Activated naive CD4-positive, alpha-beta T cell treated with anti-CD3 and anti-CD28 coated beads for 36 hours (primary cell): ENCODE measurements at places on chromosomes 2 and 18. TPM values are rescaled to one million over a fixed set of nuclear protein-coding genes. Genes with fewer than 3 reads are reported as not detected.

GRCh38 chr2:61658841-61659780 lies 121.0 kb upstream of the XPO1 start:
- no peaks in the 10 kb centered on the region for H3K36me3 ChIP-seq
- no peak for DNase-seq
- no peak overlapping the region for H3K4me3 ChIP-seq

- no peak overlapping the region for H3K27ac ChIP-seq
- H3K4me1 ChIP-seq: no peaks in the 10 kb centered on the region
- no peak for DNase-seq
- peaks cover 6% of the 10 kb centered on the region for H3K27me3 ChIP-seq
- no peaks in the 10 kb centered on the region for H3K36me3 ChIP-seq
- H3K4me3 ChIP-seq: no peak overlapping the region
Measured at GRCh38 chr18:8656232-8656631, 47.0 kb downstream of the RAB12 start.

DNA sequence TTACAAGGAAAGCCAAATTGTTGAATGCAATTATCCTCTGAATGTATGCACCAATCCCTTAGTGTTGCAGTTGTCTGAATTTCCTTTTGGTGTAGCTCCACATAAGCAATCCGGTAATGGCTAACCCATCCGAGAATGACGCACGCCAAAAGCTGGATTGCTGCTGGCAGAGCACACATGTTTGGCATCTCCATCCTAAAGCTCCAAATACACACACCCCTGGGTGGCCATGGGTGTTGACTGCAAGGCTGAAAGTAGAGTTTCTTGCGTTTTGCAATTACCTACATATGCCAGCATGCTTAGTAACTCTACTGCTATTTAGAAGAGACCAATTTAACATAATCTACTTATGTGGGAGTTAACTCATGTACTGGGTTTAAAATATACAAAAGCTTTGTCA lies 53.1 kb downstream of the KCTD1 start:
- H3K4me3 ChIP-seq: no peak overlapping the region
- H3K27ac ChIP-seq: no peak overlapping the region
- DNase-seq: no peak
- peaks cover 4% of the 10 kb centered on the region for H3K36me3 ChIP-seq
- no peaks in the 10 kb centered on the region for H3K27me3 ChIP-seq
- no peaks in the 10 kb centered on the region for H3K4me1 ChIP-seq

GRCh38 chr2:22521620-22522019 lies 863.4 kb upstream of the KLHL29 start:
- no peaks in the 10 kb centered on the region for H3K36me3 ChIP-seq
- DNase-seq: no peak
- no peaks in the 10 kb centered on the region for H3K27me3 ChIP-seq
- no peaks in the 10 kb centered on the region for H3K4me1 ChIP-seq
- no peak overlapping the region for H3K27ac ChIP-seq

DNA sequence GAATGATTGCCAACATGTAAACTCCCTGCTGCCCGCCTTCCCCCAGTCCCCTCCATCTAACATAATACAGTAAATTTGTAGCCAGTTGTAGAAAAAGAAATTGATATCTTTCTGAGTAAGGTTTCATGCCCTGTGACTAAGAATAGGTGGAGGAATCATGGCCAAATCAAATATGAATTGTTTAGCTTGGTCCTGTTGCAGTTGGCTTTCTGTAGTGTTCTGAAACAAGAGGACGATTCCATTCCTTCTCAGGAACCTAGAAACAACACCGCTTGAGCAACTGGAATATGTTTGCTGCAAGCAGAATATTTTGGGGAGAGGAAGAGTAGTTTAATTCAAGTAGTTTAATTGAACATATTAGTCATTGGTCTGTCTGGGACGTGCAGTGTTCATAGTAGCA lies 7.0 kb upstream of the DRC1 start:
- no peak overlapping the region for H3K27ac ChIP-seq
- no peak for DNase-seq
- peaks cover 14% of the 10 kb centered on the region for H3K36me3 ChIP-seq
- H3K4me1 ChIP-seq: peaks cover 19% of the 10 kb centered on the region
- H3K27me3 ChIP-seq: no peaks in the 10 kb centered on the region
- H3K4me3 ChIP-seq: no peak overlapping the region

Gene MARCHF4
- total RNA-seq: not detected

GRCh38 chr2:109293663-109294062 lies 164.7 kb downstream of the SH3RF3 start:
- peaks cover 5% of the 10 kb centered on the region for H3K4me1 ChIP-seq
- H3K27ac ChIP-seq: no peak overlapping the region
- H3K36me3 ChIP-seq: no peaks in the 10 kb centered on the region
- no peak overlapping the region for H3K4me3 ChIP-seq
- no peaks in the 10 kb centered on the region for H3K27me3 ChIP-seq
- DNase-seq: no peak

Gene TMEM169
- total RNA-seq: 0.57 TPM
